ENCODE measurements at places on chromosomes 3 and 15.

DNA sequence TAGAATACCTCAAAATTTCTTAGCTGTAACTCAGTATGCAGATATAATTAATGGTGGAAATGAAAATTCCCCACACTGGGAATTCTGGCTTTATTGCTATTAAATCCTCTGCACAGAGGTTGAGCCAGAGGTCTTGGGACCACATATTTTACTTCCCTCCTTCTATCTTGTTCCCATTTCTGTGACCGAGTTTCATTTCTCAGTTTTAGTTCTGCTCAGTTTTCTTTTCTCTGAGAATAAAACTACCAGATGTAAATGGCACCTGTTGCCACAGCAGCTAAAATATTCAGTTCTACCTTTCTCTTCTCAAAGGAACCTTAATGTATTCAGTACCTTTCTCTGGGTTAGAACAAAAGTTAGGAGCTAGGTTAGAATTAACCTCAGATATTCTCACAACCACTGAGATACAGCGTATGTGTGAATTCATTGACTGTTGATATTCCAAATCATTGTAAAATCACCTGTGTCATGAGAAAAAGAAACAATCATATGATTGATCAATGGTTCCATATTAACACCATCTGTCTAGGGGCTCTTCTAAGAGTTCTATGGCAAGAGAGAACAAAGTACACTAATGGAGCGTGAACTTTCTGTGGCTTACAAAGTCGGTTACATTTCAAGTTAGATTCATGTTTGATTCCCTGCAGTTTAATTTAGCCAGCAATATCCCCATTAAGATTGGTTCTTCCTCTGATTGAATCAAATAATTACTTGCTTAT, 374.1 kb downstream of the EFHB start:
- H3K4me1 ChIP-seq = peaks cover 21% of the 10 kb centered on the region
- DNase-seq = peak; percentile 77
- H3K36me3 ChIP-seq = no peaks in the 10 kb centered on the region

DNA sequence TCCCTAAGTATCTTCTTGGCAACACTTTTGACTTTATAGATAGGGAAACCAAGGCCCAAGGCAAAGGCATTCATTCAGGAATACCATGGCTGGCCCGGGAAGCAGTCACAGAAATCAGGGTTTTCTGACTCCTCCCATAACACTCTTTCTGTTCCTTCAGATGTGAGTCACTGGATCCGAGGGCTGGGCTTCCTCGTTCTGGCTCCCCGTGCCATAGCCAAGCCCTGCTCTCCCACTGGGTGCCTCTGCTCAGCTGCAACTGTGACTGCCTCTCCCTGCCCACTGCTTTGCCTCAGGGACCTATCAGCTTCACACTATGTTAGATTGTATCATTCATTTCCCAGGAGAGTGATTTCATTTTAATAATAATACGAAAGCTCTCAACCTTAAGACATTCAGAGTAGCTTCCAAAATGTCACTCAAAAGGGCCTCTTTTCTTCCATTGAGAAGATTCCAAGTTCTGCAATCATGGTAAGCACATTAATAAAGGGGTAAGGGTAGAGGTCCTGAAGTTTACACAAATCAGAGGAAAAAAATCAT, 50.2 kb downstream of the GABRB3 start:
- DNase-seq = no peak
- H3K27ac ChIP-seq = no peak overlapping the region
- no peak overlapping the region for H3K4me3 ChIP-seq
- no peaks in the 10 kb centered on the region for H3K4me1 ChIP-seq
- no peaks in the 10 kb centered on the region for H3K27me3 ChIP-seq

DNA sequence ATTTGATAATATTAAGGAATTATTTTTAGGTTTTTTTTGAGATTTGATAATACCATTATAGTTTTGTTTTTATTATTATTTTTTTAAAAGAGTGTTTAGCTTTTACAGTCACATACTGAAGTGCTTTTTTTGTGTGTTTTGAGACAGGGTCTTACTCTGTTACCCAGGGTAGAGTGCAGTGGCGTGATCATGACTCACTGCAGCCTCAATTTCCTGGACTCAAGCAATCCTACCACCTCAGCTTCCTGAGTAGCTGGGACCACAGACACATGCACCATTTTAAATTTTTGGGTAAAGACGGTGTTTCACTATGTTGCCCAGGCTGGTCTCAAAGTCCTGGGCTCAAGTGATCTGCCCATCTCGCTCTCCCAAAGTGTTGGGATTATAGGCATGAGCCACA, 73.0 kb downstream of the SUMF1 start:
- no peaks in the 10 kb centered on the region for H3K4me1 ChIP-seq
- H3K27ac ChIP-seq = no peak overlapping the region
- H3K27me3 ChIP-seq = no peaks in the 10 kb centered on the region
- H3K36me3 ChIP-seq = no peaks in the 10 kb centered on the region

DNA sequence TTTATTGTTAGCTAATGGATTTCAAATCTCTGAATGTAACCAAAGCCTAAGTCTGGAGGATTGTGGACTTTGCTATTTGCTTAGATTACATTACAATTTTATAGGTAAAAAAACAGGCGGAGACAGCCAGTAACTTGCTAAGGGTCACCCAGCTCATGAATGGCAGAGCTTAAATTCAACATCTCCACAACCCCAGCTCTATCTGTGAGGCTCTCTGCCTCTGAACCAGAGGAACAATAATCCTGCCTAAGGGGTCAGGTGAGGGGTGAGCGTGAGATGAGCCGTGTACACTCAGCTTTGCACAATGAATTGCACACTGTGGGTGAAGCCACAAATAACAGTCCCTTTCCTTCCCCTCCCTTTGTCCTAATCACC, 69.8 kb upstream of the SPATA12 start:
- no peaks in the 10 kb centered on the region for H3K4me1 ChIP-seq
- no peaks in the 10 kb centered on the region for H3K36me3 ChIP-seq
- no peak overlapping the region for H3K27ac ChIP-seq
- no peak overlapping the region for H3K4me3 ChIP-seq
- H3K27me3 ChIP-seq = no peaks in the 10 kb centered on the region

DNA sequence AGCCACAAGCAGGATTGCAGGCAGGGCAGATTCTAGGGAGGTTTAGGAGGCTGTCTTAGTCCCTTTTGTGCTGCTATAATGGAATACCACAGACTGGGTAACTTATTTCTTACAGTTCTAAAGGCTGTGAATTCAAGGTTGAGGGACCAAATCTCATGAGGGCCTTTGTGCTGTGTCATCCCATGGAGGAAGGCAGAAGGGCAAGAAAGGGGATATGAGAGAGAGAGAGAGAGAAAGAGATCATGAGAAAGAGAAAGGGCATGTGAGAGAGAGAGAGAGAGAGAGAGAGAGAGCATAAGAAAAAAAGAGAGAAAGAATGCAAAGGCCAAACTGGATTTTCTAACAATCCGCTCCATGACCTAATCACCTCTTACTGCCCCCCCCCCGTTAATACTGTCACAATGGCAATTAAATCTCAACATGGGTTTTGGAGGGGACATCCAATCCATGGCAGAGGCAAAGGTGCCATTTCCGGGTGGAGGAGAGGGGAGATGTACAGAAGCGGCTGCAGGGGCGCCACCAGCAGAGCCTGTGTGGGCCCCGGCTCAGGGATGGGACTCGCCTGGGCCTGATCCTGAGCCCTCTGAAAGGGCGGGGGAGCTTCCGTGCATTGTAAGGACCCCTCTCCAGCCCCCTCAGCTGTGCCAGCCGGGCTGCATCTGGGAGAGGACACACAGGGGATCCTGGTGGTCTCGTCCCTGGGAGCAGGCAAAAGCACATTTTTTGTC, 20.5 kb downstream of the MRPS11 start:
- no peaks in the 10 kb centered on the region for H3K27me3 ChIP-seq
- no peak overlapping the region for H3K4me3 ChIP-seq
- no peak for DNase-seq

- H3K27me3 ChIP-seq = peaks cover 34% of the 10 kb centered on the region
- 0 out of 2 replicates have a peak overlapping the region, but pooled peaks have one; percentile 24 for H3K4me3 ChIP-seq
- no peaks in the 10 kb centered on the region for H3K36me3 ChIP-seq
- H3K27ac ChIP-seq = no peak overlapping the region
Measured at GRCh38 chr3:10772271-10773161, 43.5 kb upstream of the SLC6A11 start.

DNA sequence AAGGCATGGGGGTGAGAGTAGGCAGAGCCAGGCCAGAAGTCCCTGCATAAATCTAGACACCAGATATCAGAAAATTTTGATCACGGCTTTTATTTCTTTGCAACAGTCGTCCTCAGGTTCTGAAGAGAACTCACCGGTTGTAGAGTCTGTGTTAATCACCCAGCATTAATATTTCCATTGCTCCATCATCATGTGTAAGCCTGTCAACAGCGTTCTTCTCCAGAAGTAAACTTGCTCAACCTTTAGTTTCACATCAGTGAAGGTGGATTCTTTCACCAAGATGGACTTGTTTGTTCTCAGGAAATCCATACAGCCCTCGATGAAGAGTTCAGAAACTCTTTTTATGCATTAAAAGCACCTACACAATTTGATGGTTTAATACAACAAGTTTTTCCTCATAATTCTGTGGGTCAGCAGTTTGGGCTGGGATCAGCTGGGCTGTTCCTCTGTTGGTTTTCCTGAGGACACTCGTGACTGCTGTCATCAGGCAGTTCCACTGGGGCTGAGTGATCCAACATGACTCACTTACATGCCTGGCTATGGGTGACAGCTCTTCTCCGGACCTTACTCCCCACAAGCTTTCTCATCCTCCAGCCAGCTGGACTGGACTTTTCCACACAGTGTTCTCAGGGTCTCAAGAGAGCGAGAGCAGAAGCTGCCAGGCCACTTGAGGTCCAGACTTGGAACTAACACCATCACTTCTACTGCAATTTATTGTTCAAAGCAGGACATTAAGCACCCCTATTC, 303.4 kb downstream of the ZNF621 start:
- DNase-seq = no peak
- H3K4me1 ChIP-seq = no peaks in the 10 kb centered on the region
- no peaks in the 10 kb centered on the region for H3K36me3 ChIP-seq
- no peak overlapping the region for H3K27ac ChIP-seq

- no peak for DNase-seq
- H3K27ac ChIP-seq = no peak overlapping the region
Measured at GRCh38 chr15:56102441-56102840, 109.0 kb upstream of the NEDD4 start.

- H3K27me3 ChIP-seq = peaks cover 76% of the 10 kb centered on the region
- no peaks in the 10 kb centered on the region for H3K36me3 ChIP-seq
- H3K4me1 ChIP-seq = no peaks in the 10 kb centered on the region
Measured at GRCh38 chr3:184230081-184230602, 757 bp downstream of the VWA5B2 start.

DNA sequence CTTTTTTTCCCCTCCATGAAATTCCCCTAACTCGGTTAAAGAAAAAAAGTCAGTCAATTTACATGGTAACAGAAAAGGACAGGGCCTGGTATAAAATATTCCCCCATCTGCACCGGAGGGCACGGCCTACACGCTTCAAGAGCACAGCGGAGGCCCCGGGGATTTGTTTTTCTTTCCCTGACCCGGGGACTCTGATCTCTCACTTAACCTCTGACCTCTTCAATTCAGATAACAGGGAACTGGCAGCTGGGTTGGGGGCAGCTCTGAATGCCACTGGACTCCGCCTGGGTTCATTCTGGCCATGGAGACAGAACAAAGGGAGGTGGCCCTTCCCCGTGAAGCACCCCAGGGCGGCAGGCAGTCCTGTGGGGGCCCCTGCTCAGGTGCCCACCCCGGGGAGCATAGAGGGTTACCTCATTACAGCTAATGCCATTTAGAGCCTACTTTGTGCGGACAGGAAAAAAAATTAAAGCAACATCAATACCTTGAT, 257.5 kb downstream of the SHQ1 start:
- H3K27me3 ChIP-seq = no peaks in the 10 kb centered on the region
- no peaks in the 10 kb centered on the region for H3K4me1 ChIP-seq
- no peak overlapping the region for H3K4me3 ChIP-seq
- no peak for DNase-seq

GRCh38 chr3:100650651-100651619, 41.5 kb downstream of the ADGRG7 start:
- no peaks in the 10 kb centered on the region for H3K4me1 ChIP-seq
- H3K27me3 ChIP-seq = no peaks in the 10 kb centered on the region
- DNase-seq = peak; percentile 54
- no peak overlapping the region for H3K27ac ChIP-seq

DNA sequence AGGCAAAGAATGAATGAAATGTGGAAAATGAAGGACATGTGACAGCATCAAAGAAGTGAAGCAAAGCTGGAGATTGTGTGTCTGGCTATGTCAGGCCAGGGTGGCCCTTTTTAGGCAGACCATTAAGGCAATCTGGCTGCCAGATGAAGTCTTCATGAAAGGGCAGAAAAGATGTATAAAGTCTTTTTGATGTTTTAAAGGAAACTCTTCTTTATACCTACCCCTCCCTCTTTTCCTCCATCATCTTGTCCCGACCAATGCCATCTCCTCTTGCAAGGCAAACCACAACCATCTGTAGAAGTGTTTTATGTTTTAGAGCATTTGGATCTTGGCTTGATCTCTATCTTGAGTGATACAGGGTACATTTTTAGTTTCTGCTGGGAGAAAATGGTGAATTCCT, 259.2 kb downstream of the LSAMP start:
- no peak overlapping the region for H3K27ac ChIP-seq
- H3K4me1 ChIP-seq = no peaks in the 10 kb centered on the region
- DNase-seq = no peak
- H3K4me3 ChIP-seq = no peak overlapping the region

DNA sequence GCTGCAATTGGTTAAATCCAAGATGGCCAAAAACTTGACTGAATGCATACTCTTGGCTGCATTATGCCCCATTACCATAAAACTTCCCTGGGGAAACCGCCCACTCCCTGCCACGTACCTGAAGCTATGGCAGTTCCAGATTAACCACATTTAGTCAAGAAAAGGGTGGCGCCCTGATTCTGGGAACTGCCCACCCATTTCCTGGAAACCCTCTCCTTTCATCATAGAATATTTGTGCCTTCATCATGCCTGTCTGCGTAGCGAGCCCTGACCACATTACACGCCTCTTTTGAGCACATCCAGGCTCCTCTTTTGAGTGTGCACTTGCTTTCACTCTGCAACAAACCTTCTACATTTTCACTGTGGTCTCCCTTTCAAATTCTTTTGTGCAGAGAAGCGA, 5.2 kb downstream of the LINS1 start:
- H3K27me3 ChIP-seq = no peaks in the 10 kb centered on the region
- no peaks in the 10 kb centered on the region for H3K36me3 ChIP-seq
- 0 out of 2 replicates have a peak, but pooled peaks cover 3% of the 10 kb centered on the region for H3K4me1 ChIP-seq
- H3K27ac ChIP-seq = no peak overlapping the region
- H3K4me3 ChIP-seq = no peak overlapping the region

DNA sequence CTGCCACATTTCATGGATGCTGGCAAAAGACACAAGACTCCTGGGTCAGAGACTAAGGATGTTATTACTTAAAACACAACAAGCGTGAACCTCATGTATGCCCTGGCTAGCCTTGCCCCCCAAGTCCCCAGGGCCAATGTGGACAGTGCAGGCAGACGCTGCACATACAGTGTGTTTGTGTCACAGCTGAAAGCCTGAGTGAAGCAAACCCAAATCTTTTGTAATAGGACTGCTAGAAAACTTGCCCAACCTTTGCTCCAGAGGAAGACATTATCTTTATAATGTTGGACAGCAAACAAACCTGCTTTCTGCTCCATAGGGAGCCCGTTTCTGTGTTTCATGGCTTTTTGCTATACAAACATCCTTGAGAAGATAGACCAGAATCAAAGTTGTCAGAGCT, 282.0 kb upstream of the RORA start:
- no peaks in the 10 kb centered on the region for H3K4me1 ChIP-seq
- H3K27ac ChIP-seq = no peak overlapping the region
- H3K4me3 ChIP-seq = no peak overlapping the region
- no peaks in the 10 kb centered on the region for H3K36me3 ChIP-seq
- H3K27me3 ChIP-seq = no peaks in the 10 kb centered on the region
